ENCODE measurements at places on chromosomes 11 and 22.

DNA sequence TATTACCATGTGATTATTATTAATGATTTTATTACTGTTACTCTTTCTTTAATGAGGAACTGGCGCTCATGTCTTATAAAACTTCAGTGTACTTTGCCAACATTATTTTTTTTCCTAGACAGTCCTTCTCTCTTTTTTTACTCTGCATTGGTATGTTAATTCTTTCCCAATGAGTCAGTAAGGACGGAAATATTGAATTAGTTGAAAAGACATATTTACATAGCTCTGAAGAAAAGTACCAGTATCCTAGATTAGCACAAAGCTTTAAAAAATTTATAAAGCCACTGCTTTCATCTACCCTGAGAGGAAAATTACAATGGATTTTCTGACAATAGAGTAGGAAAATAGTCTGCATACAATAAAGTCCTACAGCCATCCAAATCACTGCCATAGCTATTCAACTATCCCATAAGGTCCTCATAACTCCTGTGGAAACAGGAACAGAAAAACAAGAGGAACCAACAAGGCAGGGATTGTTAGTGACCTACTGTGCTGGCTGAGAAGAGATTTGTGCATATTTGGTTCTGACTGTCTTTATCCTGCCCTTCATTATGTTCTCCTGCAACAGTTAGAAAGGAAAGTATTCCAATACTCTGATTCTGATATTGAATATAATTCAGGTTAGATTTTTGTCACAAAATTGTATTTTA lies 314.4 kb downstream of the AASDHPPT start:
- DNase-seq: no peak

DNA sequence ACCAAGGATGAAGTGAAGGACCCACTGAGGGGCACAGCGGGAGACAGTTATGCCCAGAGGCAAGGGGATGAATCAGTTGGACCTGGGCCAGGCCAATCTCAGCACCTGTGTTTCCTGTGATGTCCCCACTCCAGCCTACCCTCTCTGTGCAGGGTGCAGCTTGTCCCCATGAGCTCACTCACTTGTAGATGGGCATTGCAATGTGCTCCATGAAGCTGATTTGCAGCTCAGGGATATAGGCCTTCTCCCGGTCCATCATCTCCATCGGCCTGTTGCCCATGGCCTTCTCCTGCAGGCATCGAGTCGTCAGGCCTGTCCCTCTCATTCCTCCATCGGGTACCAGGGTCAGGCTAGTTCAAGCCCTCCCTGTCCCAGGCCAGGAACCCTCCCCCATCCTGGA lies 96.2 kb downstream of the PDE2A start:
- no peak for DNase-seq

DNA sequence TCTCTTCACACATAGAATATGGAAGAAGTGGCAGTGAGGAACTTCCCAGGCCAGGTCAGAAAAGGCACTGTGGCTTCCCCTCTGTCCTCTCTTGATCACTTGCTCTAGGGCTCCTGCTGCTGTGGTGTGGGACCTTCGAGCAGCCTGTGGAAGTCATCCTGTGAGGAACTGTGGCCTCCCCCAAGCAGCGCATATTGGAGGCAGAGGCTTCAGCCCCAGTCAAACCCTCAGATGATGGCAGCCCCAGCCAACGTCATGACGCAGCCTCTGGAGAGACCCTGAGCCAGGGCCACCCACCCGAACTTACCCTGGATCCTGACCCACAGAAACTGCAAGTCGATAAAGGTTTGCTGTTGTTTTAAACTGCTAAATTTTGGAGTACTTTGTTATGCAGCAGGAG lies 444.9 kb downstream of the TBC1D22A start:
- DNase-seq: no peak

- DNase-seq: no peak
Measured at GRCh38 chr22:22930571-22931556, 43.2 kb downstream of the IGLL5 start.

GRCh38 chr11:76629853-76630599 lies 40.5 kb downstream of the LRRC32 start:
- no peak for DNase-seq

DNA sequence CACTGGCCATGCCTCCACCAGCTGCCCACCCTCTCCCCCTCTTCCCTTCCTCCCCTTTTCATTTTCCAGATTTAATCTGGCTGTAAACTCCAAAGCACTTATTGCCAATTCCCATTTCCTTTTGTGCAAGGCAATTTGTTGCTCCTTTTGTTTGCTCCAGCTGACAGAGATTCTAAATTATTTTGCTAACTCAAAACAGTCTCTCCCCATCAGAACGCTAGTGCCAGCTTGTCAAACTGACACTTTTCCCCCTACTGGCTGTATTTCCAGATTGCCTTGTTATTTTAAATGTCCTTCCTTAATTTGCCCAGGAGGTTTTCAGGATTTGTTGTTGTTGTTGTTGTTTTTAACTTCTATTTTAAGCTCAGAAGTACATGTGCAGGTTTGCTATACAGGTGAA lies 57.0 kb upstream of the PAK1 start:
- DNase-seq: no peak

DNA sequence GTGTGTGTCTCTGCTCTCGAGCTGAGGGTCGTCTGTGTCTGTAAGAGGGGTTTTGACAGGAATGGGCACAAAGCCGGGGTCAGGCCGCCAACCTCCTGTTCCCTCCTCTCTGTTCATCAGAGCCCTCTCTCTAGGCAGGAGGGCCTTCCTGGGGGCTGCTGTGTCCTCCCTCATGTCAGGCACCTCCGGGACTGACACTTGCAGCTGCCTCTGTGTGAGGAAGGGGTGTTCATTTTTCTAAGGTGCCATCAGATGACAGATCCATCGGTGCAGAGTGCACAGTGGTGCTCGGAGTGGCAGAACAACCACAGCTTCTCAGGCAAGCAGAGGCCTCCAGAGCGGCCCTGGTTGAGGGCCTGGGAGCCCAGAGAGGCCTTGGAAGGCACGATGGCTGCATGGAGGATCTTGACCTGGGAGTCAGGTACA lies 265.4 kb upstream of the B3GAT1 start:
- no peak for DNase-seq

- peak; percentile 78 for DNase-seq
Measured at GRCh38 chr11:67054836-67055523, 1.7 kb upstream of the RHOD start.

DNA sequence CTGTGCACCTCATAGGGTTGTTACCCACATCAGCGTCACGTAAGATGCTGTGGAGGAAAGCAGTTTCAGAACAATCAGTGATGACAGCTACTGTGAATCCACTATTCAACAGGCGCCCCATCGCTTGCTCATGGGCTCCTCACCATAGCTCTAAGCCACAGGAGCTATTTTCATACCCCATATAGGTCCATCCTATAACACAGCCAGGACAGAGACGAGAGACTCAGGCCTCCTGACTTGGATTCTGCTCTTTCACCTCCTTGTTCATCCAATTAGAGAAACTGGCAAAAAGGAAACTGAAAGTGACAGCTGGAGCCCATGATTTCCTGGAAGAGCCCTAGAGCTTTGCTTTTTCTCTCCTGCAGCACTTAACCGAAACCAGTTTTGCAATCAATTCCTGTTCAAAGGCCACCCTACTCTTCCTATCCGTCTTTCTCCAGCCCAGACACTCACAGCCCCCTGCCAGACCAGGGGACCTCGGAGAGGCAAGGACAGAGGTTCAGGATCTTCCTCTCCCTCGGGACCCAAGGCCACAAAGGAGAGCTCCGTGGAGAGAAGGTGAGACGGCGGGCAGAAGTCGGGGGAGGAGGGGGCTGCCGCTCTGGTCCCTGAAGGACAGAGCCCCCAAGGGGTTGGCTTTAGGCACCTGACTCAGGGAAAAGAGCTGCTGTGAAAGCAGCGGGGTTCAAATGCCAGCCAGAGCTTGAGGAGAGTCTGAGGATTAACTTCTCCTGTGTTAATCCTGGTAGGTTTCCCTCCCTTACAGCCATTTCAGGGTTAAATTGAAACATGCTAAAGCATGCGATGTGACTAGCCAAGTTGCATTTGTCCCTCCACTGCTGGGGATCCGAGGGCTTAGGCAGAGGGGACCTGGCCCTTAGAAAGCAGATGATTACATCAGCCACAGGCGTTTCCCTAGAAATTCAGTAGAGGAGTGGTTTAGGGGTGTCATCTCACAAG lies at the start of gene APOL6:
TSS of gene APOL6 (plus strand) at position 381 of the 960 bp plus-strand sequence. CDS start 7,980 bp downstream, outside the sequence.
- DNase-seq: no peak

- DNase-seq: no peak
Measured at GRCh38 chr11:16610738-16611388, 127.6 kb upstream of the C11orf58 start.

GRCh38 chr11:89181111-89181510 lies 3.4 kb downstream of the TYR start:
- DNase-seq: no peak

- DNase-seq: no peak
Measured at GRCh38 chr11:11304550-11304949, 48.5 kb downstream of the CSNK2A3 start.

GRCh38 chr11:65382804-65383368 lies 440 bp upstream of the SLC25A45 start:
- no peak for DNase-seq

DNA sequence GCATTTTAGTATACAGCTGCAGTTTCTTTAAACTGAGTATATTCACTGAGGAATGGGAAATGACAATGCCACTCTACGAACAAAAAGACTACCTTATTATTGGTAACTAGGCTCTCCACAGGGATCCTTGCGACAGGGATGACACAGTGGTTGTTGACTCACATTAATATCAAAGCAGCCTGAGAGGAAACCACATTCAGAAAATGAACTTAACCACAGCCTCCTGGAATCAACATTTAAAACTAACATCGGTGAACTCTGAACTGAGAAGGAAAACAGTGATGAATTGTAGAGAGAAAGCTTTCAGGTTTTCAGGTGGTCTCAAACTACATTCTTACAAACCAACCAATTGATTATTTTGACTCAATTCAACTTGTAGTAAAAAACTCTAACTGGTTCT lies 90.3 kb upstream of the MTMR2 start:
- DNase-seq: no peak

- no peak for DNase-seq
Measured at GRCh38 chr11:117394221-117394925, 66.7 kb downstream of the CEP164 start.

GRCh38 chr11:2580571-2581001 lies 119.2 kb downstream of the KCNQ1OT1 start:
- DNase-seq: no peak

DNA sequence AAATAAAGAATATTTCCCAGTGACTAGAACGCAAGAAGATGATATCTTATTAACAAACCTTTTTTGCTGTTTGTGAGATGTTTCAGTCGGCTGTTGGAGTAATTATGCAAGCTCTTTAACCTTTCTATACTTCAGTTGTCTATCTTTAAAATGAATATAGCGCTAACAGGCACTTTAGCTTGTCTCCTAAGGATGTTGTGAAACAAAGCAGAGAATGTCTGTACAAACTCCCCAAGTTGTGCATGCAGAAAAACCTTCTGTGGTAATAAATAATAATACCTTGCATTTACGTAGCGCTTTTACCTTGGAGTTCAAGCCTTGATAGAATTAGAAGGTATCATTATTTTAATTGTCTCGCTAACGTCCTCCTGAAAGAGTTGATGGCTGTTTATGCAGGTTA lies 1.9 kb upstream of the KDM2A start:
- DNase-seq: no peak

DNA sequence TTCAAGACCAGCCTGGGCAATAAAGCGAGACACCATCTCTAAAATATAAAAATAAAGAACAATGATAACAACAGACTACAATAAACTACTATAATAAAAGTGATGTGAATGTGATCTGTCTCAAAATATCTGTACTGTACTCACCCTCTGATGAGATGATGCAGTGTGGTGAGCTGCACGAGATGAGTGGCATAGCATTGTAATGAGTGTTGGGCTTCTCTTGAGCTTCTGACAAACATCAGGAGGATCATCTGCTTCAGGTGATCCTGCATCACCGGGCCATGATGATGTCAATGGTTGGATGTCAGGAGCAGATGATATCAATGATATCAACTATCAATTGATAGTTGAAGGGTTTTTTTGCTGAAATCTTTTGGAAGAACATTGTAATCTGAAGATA lies 52.4 kb upstream of the INCENP start:
- no peak for DNase-seq

GRCh38 chr11:12189543-12190235 lies 79.3 kb downstream of the MICAL2 start:
- DNase-seq: no peak

GRCh38 chr11:121450401-121450800 lies 1.7 kb upstream of the SORL1 start:
- no peak for DNase-seq

GRCh38 chr11:134479206-134480135 lies 67.4 kb upstream of the B3GAT1 start:
- DNase-seq: no peak

DNA sequence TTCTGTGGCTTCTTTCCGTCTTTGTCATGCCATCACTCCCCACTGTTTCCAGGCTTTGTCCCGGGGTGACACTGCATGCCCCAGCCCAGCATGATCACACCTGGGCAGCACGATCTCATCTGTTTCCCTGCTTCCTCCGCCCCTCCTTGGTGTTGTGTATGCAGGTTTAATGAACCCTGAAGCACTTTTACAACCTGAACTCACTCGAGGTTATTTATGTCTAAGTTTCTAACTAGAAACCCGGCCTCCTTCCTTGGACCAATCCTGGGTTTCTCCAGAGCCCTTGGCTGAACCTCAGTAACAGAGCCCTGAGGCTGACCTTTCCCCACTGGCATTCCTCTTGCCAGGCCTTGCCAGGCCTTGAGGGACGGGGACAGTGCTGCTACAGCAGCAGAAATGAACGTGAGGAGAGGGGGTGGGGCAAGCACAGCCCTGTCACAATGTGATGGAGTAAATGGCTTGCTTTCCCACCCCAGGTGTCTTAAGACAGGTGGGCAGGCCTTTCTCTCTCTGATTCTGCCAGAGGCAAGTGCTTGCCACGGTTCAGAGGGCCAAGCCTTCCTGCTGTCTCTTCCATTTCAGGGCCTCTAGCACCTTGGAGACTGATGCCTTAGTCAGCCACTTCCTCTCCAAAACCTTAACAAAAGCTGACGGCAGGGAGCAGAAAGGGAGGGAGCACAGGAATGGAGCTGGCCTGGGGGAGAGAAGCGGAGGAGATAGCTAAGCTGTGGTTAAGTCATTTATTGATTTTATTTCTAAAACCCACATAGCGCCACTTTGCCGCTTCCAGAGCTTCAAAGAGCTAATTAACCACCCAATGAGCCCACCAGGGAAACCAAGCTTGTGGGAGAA lies 3.1 kb upstream of the PYGM start:
- no peak for DNase-seq

GRCh38 chr11:118911880-118912741 lies 13.6 kb downstream of the BCL9L start:
- no peak for DNase-seq

- DNase-seq: no peak
Measured at GRCh38 chr11:94511932-94512781, at the start of gene C11orf97. TSS of gene C11orf97 (plus strand) at chr11:94512461. CDS start at chr11:94512529, 68 bp downstream.

- no peak for DNase-seq
Measured at GRCh38 chr11:24357620-24358410, 139.0 kb upstream of the LUZP2 start.

DNA sequence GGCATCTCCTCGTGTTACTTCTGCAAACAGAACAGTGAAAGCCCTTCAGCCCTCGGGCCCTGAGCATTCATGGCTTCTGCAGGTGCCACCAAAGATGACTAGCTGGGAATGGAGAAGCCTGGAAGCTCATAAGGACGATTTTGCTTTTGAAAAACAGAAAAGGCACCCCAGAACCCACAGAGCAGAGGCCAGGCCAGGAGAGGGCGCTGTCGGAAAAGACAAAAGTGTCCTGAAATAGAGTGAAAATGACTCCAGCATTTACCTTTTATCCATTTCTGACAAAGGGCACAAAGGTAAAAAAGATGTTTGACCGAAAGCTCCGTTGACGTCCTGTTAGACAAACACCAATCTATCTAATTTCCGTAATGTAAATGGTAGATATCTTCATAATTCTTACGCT lies 37.6 kb downstream of the ZNF195 start:
- DNase-seq: no peak

All from NCI-H1417 treated with DMSO at 0.1 percent for 48 hours (cell line).